Cortex of kidney (tissue), 1 donor: ENCODE measurements at places on chromosomes 5 and 9.

GRCh38 chr5:27252911-27253310 lies 214.5 kb upstream of the CDH9 start:
- DNase-seq, result no peak

- no peak for DNase-seq
Observed at GRCh38 chr5:176851871-176852658, 41.7 kb downstream of the UNC5A start.

DNA sequence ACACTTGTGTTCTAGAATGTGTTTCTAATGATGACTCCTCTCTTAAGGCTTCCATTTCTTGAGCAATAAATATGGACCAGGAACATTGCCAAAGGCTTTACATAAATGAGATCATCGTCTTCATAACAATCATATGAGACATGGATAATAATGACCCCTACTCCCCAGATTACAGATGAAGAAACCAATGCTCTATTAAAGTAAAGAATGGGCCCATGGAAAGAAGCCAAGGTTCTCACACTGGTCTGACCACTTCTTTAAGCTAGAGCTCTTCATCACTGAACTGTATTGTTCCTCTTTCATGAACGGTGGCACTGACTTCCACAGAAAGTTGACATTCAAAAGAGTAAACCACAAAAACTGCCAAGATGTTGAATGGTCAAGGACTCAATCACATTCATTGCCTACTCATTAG lies 65.3 kb downstream of the MARCHF3 start:
- DNase-seq, result no peak

GRCh38 chr5:135048286-135048685 lies 14.3 kb upstream of the PITX1 start:
- DNase-seq, result no peak

DNA sequence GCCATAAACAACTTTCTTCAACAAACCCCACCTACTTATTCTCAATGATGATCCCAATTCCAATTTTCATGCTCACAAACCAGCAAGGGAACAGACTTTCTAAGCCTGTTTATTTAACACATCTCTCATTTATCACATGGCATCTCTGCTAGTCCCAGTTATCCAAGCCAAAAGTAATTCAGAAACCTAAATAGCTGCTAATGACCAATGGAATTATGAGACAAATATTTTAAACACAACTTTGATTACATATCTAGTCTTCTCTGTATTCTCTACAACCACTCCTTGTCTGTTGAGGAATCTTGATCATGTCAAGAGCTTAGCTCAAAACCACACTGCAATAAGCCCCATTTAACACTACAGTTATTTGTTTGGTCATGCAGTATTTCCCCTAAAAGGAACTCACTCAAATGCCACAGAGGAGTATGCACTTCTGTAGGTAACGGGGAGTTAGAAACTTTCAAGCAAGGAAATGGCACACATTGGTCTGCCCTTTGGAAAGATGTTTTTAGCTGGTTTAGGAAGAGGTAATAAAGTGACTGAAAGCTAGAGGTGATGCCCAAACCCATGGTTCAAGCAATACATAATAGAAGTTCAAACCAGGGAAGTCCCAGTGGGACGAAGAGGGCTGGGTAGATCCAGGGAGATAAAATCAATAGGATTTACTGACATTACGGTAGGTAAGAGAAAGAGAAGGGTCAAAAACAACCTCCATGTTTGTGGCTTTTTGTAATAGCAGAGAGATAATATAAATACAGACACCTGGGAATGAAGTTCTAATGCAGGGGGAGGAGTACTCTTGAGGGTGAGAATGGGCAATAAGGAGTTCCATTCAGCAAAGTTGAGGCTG lies 42.1 kb upstream of the HTR4 start:
- DNase-seq, result no peak

DNA sequence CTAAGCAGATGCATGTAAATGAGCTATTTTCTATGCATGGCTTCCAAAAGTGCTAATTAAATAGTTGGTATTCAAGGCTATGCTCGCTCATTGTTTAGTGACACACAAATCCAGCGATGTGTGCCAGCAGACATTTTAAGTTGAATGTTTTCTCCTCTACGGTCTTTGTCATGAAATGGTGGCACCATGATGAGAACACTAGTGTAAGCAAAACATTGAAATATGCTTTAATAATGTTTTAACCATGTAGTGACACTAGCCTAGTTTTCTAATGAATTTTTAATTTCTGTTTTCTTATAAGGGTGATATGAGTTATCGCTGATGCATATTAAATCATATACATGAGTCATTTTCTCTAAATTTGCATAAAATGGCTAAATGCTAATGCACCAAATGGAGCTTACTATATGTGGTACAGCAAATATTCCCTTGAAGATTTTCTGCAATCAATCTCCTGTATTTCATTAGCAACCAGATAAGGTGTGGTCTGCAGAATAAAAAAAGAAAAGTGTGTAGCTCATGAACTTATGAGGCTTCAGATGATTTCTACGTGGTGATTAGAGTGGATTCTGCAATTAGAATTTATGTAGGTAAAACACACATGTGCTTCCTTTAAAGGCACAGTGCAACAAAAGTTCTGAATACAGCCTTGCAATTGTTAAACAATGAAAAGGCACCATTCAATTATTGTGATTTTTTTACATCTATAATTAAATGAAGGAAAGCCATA lies 226.6 kb downstream of the MEF2C start:
- no peak for DNase-seq

- no peak for DNase-seq
Observed at GRCh38 chr9:90544488-90544887, 98.1 kb downstream of the DIRAS2 start.

DNA sequence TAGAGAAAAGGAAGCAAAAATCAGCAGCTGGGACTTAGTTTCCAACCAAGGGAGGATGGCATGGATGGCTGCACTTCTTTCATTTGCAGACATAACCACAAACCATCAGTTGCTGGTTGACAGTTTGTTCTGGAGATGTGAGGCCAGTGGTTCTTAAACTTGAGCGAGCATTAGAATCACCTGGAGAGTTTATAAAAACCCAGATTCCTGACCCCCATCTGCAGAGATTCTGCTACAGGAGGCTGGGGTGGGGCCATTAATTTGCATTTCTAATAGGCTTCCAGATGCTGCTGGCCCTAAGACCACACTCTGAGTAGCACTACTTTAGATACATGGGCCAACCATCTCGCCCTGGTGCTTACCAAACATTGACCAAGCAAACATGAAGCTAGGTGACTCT lies 60.8 kb downstream of the MARCHF3 start:
- no peak for DNase-seq

GRCh38 chr5:168039566-168040248 lies 251.7 kb upstream of the WWC1 start:
- DNase-seq, result no peak

DNA sequence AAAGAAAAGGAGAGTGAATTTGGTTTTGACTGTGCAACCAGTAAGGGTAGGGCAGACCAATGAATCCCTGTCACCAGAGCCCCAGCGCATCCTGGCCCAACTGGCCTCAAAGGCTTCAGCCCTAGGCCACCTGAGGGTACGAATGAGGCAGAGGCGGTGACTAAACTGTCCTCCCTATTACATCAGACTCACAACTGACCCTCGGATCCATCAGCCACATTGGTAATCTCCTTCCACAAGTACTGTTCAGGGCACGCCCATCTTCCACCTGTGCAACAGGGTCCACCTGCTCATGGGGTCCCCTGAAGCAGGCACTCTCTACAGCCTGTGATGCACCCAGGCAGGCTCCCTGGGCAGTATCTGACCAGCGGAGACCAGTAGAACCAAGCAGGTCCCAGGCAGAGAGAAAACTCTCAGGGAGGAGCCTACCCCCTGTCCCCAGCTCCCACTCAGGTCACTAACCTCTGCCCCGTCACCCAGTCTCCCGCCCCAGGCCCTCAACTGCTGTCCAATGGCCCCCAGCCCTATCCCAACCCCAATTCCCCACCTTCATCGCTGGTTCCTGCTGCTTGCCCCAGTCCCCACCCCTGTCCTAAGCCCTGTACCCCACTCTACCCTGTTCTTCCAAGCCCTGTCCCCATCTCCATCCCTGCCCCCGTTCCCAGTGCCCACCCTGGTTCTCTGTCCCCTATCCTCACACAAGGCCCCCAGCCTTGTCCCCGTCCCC lies 904 bp downstream of the EDF1 start:
- no peak for DNase-seq

DNA sequence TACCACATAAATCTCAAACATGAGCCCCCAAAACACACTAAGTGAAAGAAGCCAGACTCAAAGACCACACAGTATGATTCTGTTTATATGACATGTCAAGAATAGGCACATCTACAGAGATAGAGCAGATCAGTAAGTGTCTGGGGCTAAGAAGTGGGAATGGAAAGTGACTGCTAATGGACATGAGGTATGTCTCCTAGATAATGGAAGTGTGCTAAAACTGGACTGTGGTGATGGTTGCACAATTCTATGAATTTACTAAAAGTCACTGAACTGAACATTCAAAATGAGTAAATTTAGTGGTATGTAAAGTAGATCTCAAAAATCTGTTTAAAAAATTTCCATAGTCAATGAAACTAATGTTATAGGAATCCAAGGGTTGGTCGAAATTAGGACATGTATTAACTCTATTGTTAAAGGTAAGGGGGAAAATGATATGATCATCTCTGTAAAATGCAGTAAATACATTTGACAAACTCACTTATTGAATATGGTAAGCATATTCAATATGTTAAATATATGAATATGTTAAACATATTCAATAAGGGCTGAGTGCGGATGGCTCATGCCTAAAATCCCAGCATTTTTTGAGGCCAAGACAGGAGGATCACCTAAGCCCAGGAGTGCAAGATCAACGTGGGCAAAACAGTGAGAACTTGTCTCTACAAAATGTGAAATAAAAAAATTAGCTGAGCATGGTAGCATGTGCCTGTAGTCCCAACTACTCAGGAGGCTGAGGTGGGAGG lies 51.7 kb downstream of the NUP155 start:
- no peak for DNase-seq

GRCh38 chr9:88587885-88588649 lies 53.1 kb downstream of the NXNL2 start:
- DNase-seq, result no peak

GRCh38 chr5:40401284-40402006 lies 278.3 kb upstream of the PTGER4 start:
- DNase-seq, result no peak

- DNase-seq, result no peak
Observed at GRCh38 chr5:149079883-149080282, 17.0 kb upstream of the SH3TC2 start.

GRCh38 chr5:169627551-169627950 lies 9.5 kb upstream of the DOCK2 start:
- DNase-seq, result no peak

- no peak for DNase-seq
Observed at GRCh38 chr5:66906021-66906420, 290.6 kb downstream of the CD180 start.

DNA sequence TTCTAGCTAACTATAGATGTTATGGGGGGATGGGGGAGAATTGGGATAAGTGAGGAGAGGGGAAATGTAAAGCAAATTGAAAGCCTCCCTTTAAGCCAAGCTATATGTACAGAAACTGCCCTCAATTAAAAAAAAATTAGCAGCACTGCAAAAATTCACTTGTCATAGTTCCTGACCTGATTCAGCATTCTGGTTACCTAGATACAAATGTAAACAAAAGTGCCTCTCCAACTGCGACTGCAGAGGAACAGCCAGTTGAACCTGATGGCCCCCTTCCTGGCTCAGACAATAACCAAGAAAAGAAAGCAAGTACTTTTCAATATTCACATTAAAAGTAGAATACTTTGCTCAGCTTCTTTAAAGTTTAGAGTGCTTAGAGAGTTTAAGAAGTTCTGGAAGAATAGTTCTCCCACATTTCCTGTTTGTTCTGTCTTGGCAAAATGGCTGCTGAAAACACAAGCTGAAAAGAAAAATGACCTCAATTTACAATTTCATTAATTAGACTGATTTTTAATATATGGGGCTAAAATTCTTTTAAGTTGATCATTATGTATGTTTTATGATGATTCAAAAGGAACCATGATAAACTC lies 1.5 kb downstream of the FAM81B start:
- DNase-seq, result no peak

GRCh38 chr5:151522226-151522625 lies 68.9 kb downstream of the FAT2 start:
- DNase-seq, result no peak

DNA sequence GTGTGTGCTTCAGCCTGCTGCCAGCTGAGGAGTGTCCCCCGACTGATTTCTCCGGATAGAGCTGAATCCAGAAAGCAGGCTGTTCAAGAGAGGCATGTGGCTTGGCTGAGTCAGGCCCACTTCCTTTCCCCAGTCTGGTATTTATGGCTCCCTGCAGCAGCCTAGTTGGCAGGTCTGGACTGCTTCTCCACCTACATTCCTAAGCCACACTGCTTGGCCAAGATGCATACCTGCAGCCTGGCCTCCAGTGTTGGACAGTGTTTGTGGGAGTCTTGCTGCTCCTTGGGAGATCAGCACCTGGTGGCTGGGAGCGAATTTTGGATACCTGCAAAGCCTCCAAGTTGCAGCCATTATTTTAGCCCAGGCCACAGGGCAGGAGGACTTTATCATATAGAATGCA lies 670.8 kb downstream of the ACTL7B start:
- DNase-seq, result no peak

GRCh38 chr9:2758898-2759510 lies 41.7 kb downstream of the KCNV2 start:
- DNase-seq, result no peak

DNA sequence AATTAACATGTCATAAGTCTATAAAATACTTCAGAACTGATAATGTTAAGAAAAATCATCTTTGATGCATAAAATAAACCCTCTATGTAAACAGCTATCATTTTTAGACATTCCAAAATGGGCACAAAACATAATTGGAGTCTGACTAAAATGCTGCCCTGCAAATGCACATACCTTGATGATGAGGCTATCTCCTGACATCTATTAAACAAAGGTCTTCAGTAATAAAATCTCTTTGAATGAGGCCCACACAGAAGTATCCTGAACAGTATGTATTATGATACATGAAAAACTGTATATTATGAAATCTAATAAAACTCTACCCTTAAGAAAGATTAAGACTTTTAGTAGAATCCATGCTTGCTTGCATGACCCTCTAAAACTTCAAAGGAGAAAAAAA lies 66.1 kb downstream of the FBXL17 start:
- no peak for DNase-seq

GRCh38 chr5:126852091-126852571 lies 75.2 kb downstream of the LMNB1 start:
- no peak for DNase-seq

DNA sequence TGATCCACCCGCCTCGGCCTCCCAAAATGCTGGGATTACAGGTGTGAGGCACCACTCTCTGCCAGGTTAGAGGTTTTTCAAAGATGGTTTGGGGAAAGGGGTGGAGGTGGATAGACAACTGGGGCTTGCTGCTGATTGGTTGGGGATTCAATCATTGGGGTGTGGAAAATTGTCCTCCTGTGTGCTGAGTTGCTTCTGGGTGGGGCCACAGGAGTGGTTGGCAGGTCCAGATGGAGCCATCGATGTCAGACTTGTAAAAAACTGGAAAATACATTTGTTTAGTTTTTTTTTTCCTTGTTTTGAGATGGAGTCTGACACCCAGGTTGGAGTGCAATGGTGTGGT lies 61.9 kb upstream of the CLINT1 start:
- DNase-seq, result no peak
